ENCODE measurements at places on chromosomes 4 and X.

GRCh38 chr4:53559021-53559620 lies 32.2 kb downstream of the LNX1 start:
- DNase-seq, result peak; percentile 43

DNA sequence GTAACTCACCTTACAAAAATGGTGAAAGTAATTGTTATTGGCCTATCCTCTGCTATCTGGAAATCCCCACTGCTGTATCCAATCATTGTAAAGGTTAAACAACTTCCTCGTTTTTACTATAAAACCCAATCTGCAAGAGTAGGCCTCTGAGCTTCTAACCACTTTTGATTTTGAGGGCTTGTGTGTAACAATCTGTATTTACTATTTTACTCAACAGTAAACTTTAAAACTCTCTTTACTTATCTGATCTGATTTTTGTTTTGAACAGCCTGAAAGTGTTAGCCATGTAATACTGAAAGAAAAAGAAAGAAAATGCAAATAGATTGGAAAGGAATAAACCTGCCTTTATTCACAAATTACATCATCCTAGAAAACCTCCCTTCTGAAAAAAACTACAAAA lies 63.1 kb downstream of the SLC10A7 start:
- no peak for DNase-seq

- DNase-seq, result no peak
Measured at GRCh38 chr4:2063557-2064275, 4.6 kb downstream of the NAT8L start.

GRCh38 chrX:24487571-24487970 lies 22.5 kb downstream of the PDK3 start:
- no peak for DNase-seq

- no peak for DNase-seq
Measured at GRCh38 chr4:134393592-134393991, 192.0 kb upstream of the PABPC4L start.

DNA sequence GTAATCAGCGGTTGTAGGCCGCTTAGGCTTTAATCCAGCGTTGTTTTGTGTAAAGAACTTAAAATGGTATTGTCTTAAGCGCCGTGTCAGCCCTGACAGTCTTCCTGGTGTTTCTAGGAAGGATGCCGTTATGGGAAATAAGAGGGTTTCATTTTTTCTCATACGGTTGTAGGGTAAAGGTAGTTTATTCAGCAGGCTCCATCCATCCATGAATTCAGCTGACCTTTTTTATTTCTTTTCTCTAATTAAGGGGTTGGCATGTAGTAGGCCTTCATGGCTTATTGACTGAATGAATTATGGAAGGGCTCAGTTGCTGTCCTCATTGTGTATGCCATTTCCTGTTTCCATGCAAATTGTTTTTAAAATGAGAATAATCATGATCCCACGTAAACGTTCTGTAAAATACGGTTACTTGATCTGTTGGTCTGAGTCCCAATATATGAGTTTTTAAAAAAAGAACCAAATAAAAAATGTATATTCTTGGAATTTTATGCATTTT lies 693 bp downstream of the OCIAD1 start:
- peak; percentile 37 for DNase-seq

DNA sequence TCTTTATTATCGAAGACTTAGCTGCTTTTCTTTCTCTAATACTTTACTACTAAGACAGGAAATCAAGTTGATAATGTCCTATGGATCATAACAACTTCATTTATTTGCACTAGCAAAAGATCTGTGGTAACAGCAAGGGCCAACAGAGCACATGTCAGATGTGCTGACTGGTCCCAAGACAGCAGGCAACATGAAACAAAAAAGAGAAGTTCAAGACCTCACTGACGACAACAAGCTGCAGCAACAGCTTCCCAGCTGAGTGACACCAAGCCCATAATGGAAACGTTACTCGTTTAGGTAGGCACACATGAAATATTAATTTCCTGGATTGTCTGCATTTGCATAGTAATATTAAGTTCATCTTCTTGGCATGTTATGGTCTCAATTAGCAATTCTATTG lies 126.9 kb downstream of the UNC5C start:
- DNase-seq, result no peak

- peak; percentile 66 for DNase-seq
Measured at GRCh38 chrX:119541188-119541587, 24.0 kb downstream of the STEEP1 start.

- peak; percentile 51 for DNase-seq
Measured at GRCh38 chrX:132631579-132632232, 142.9 kb upstream of the MBNL3 start.

DNA sequence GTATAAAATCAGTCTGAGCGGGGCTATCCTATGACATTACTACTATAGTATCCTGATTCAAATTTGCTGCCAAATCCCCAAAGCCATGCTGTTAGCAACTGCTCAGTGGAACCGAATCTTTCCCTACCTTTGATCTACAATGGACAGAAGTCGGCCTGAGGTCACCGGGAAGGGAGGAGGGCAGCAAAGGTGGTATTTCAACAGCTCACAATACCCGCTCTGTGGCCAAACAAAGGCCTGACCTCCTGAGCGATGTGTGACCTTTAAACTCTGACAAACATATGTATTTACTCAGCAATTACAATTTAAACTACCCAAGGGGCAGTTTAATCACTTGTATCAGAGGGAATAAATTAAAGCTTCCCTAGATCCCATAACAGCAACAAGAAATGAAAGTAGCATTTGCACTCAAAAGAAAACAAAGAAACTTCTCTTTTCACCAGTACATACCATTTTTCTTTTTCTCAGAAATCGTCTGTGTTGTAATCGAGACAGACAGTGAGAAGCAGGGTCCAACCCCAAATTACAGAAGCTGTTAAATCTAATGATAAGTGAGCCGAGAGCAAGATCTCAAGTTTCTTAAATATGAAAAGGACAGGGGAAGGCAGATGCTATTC lies 11.6 kb upstream of the TMEM128 start:
- no peak for DNase-seq

- DNase-seq, result no peak
Measured at GRCh38 chr4:159593681-159594080, 490.8 kb downstream of the RAPGEF2 start.

GRCh38 chr4:81745050-81745449 lies 273.3 kb upstream of the RASGEF1B start:
- DNase-seq, result no peak

DNA sequence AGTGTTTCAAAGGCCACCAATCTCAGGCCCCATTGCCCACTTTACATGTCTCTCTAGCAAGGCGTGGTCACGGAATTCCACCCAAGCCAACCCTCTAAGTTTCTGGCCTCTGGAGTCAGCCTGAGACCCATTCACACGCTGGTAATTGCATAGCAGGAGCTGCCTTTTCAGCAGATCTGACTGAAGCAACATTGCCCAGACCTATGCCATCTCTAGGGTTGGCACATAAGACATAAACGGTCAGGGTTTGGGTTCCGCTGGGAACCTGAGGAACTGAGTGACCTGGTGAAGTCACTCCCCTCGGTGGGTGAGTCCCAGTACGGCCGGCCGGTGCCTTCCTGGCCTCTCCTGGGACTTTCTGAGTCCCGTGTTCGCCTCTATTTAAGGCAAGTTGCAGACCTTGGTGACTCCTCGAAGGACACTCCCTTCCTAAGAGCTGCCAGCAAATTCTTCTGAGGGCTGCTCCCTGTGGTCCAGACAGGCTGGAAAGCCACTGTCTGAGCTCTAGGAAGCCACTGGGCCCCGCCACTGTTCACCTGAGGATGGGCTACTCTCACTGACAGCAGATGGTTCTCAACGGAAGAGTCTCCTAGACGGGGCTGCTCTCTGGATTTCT lies 15.9 kb downstream of the CTAG1A start:
- DNase-seq, result peak; percentile 34

DNA sequence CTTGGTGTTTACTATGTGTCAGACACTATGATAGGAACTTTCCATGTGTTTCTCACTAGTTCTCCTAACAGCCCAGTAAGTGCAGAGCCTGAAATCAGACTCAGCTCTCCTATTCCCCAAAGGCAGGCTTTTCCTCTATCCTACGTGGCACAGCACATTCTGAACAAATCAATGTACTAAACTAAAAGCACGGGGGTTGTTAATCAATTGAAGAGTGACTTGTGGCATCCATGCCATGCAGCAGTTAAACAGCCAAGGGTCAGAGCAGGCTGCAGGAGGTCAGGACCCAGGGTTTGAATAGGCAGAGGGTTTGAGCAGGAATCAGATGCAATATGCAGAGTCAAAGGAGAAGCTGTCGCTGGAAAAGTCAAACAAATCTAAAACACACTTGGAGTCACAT lies 289.7 kb upstream of the LDB2 start:
- DNase-seq, result no peak

- DNase-seq, result no peak
Measured at GRCh38 chr4:10496200-10496599, 39.0 kb upstream of the ZNF518B start.

GRCh38 chr4:187019896-187020295 lies 296.2 kb upstream of the FAT1 start:
- DNase-seq, result no peak

DNA sequence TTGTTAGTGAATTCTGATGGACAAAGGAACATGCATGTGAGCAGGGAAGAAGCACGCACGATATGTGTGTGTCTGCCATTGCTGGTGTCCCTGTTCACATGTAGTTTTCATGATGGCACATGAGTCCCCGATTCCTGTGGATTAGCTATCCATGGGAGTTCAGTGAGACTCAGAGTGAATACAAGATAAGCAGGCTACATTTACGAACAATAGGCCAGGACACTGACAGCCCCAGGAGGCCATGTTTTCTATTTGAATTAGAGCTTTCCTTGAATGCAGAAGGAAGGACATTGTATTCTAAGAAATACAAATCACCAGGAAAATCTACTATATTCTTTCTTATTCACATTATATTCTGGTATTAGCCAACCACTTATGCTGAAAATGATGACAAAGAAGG lies 171.4 kb downstream of the PPP1R2C start:
- DNase-seq, result no peak

- DNase-seq, result no peak
Measured at GRCh38 chr4:112130906-112131305, 14.3 kb upstream of the FAM241A start.

DNA sequence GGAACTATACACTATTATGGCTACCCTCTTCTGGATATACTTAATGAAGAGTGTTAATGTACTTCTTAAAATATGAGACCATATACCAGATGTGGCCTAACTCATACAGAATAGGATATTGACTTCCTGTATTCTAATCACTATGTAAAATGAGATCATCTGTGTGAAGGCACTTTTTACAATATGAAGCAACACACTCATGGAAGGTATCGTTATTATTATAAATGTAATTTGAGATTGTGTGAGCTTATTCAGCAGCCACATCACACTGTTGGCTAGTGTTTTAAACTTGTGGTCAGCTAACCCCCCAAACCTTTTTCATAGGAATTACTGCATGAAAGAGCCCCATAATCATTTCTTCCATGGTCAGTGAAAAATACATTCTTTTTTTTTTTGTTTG lies 281.8 kb upstream of the TEX13A start:
- no peak for DNase-seq

- peak; percentile 79 for DNase-seq
Measured at GRCh38 chrX:19852014-19853005, 35.1 kb downstream of the SH3KBP1 start.

DNA sequence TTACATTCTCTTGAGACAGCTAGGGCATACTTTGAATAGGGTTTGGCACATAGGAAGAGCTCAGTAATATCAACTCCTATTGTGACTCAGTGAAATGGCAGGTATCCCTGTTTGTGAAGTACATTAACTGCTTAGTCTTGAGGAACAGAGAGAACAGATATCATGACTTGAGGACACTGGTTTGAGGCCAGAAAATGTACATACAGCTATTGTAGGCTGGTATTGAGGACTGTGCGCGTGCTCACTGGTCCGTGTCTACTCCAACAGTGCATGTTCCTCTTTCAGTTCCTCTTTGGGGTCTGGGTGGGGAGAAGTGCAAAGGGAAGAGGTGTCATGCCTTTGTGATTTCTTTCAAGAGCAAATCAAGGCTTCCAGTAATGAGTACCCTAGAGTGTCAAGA lies 34.6 kb upstream of the TBC1D9 start:
- peak; percentile 34 for DNase-seq

- peak; percentile 77 for DNase-seq
Measured at GRCh38 chrX:10486373-10486772, 134.0 kb downstream of the MID1 start.

DNA sequence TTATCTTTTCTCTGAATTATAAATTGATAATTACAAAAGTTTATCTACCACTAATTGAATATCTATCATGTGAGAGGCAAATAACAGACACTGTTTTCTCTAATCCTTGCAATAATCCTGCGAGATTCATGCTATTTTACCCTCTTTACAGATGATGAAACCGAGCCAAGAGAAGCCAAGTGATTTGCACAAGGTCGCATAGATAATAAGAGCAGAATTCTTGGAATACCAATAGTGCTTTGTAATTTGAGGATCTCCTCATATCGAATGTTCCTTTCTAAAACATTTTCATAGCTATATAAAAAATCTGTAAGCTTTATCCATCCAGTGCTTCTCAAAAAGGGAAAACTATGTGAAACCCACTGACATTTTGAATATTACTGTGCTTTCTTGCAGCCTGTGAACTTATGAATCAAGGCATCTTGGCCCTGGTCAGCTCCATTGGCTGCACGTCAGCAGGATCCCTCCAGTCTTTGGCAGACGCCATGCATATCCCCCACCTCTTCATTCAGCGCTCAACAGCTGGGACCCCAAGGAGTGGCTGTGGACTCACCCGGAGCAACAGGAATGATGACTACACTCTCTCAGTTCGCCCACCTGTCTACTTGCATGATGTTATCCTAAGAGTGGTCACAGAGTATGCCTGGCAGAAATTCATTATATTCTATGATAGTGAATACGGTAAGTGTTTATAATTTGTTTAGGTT lies 743.8 kb upstream of the ATOH1 start:
- no peak for DNase-seq

- DNase-seq, result no peak
Measured at GRCh38 chr4:21947791-21948346, 703 bp downstream of the KCNIP4 start.

DNA sequence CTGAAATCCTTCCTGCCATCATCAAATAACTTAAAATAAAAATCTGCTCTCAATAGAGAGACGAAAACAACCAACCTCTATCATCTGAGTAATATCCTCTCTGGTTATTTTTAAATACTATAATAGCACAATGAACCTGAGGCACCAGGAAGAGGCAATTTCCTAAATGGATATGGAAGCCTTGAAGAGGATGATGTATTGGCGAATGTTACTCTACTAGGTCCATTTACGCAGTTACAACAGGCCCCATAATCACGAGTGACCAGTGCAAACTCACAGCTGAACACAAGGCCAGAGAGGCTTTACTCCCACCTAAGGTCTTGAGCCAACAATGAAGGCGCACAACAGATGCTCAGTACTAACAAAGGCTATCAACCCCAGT lies 678.8 kb upstream of the NR3C2 start:
- DNase-seq, result no peak

DNA sequence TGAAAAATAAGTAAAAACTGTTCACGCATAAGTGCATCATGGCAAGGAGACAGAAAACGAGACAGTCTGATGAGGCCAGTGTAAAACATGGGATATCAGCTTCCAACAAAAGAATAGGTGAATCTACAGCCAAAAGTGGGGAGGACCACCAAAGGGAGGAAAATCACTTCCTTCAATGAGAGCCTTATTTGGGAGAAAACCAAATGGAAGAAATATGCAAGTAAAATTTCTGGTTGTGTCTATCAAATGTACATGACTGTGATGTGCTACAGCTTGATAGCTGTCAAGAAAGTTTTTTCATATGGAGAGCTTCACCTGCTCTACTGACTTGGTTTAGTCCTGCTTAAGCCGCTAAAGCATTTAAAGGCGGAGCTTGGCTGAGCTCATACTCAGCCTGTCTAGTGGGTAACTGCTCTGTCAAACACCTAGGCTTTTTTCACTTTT lies 66.2 kb downstream of the MAGEA1 start:
- peak; percentile 0 for DNase-seq

Data from cardiac fibroblast (primary cell).